ENCODE measurements at places on chromosomes 6 and 20.

GRCh38 chr20:36017048-36017951 is 48.9 kb downstream of the CNBD2 start:
- peak; percentile 71 for DNase-seq

GRCh38 chr20:62097881-62098407 is 24.3 kb upstream of the LSM14B start:
- no peak for DNase-seq

DNA sequence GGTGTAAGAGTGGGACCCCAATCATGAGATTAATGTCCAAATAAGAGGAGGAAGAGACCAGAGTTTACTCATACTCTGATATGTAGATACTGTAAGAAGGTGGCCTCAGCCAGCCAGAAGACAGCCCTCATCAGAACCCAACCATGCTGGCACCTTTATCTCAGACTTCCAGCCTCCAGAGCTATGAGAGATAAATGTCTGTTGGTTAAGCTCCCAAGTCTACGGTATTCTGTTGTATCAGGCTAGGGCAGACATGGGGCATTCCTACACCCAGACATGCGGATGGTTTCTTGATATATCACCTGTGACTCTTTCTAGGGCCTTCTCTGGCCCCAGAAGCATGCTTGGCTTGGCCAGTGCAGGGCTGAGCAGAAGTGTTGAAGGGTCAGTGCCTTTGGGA is 247.4 kb upstream of the RIN2 start:
- no peak for DNase-seq

- DNase-seq, result no peak
Measured at GRCh38 chr20:23399568-23400241, 21.6 kb downstream of the NAPB start.

DNA sequence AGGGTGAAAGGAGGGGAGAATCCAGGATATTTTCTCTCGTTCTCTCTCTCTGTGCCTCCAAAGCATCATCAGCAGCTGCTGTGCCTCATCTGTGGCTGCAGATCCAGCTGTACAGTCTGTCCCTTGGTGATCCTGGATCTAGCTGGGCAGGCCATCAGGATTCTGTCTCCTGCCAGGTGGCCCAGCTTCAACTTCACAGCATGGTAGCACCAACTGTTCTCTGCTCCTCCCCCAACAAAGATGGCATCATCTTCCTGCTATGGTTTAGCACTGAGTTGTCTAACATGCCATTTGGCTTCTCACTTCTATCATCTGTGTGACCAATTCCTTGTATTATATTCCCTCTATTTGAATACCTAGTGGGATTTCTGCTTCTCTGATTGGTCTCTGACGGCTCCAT is 28.6 kb upstream of the ARFGEF2 start:
- DNase-seq, result no peak

DNA sequence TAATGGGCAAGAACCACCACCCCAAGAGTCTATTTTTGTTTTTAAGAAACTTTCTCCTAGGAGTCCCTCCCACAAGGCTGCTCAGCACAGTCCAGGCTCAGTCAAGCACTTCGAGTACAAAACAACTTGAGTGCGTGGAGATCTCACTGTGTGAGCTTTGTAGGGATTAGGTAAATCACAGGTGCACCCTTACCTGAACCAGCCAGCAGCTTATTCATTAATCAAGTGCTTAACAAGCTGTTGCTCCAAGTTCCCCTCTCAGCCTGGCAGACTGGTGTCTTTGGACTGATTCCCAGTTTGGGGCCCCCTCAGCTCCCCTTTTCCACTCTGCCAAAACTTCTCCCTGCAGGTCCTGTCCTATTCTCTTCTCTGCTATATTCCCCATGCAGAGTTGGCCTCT is 133.1 kb downstream of the LY86 start:
- DNase-seq, result no peak

- DNase-seq, result no peak
Measured at GRCh38 chr6:1403851-1404712, 14.7 kb downstream of the FOXF2 start.

DNA sequence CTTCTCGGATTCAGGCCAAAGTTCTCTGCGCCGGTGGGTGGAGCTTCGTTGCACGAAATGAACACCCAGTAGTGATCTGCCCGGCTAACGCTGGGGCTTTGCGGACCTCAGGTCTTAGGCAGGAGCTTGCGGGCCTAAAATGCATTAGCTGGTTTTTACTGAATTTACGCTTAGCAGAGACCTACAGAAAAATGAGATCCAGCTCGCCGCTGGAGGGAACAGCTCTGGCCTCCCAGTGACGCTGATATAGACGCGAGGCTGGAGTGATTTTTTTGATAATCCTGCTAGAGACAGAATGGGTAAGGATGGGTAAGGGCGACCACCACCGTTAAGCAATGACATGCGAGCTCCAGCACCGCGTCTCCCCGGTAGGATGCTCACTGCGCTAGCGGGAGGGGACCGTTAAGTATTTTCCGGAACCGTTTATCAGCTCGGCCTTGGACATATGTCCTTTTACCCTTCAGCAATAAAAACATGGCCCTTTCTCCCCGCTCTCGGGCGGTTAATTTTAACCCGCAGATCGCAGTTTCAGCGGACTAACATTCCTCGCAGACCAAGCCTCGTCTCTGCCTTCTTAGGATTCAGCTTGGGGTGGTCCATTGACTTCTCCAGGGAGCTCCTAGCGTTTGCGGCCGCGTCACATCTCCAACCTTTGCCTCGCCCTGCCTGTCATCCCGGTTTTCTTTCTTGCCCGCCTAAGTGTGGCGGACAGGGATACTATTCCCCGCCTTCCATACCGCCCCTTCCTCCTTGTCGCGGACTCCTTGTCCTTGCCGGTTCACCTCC is 109.3 kb downstream of the GPX5 start:
- DNase-seq, result no peak

- no peak for DNase-seq
Measured at GRCh38 chr6:156933201-156934068, 156.3 kb downstream of the ARID1B start.

DNA sequence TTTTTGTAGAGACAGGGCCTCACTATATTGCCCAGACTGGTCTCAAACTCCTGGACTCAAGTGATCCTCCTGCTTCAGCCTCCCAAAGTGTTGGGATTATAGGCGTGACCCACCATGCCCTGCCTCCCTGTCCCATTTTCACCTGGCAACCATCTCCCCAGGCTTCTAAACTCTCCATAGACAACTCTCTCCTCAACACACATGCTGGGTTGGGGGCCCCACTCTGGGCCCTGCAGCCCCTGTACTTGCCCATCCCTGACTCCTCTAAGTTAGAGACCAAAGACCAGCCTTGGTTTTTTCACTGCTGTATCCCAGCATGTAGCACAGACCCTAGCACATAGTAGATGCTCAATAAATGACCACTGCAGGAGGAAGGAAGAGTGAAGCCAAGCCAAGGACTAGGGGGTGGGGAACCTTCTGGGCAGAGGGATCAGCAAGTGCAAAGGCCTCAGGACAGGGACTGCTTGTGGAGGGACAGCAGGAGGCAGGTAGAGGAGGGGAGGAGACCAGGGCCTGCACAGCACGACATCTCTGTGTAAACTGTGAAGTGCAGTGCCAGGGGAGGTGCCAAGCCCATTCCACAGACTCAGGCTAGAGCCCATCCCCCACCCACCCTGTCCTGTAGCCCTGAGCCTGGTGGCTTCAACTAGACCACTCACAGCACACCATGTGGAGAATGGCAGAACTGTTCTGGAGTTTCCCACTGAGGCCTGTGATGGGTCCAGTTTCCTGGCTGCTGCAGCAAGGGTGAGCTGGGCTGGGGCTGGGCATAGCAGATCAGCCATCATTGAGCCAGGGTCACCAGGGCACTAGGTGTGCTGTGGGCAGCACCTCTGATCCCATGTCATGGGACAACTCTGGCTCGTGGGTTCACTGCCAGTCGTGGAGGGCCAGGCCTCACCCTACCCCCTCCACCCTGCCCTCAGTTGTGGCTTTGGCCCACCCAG is 3.4 kb upstream of the SRC start:
- no peak for DNase-seq

DNA sequence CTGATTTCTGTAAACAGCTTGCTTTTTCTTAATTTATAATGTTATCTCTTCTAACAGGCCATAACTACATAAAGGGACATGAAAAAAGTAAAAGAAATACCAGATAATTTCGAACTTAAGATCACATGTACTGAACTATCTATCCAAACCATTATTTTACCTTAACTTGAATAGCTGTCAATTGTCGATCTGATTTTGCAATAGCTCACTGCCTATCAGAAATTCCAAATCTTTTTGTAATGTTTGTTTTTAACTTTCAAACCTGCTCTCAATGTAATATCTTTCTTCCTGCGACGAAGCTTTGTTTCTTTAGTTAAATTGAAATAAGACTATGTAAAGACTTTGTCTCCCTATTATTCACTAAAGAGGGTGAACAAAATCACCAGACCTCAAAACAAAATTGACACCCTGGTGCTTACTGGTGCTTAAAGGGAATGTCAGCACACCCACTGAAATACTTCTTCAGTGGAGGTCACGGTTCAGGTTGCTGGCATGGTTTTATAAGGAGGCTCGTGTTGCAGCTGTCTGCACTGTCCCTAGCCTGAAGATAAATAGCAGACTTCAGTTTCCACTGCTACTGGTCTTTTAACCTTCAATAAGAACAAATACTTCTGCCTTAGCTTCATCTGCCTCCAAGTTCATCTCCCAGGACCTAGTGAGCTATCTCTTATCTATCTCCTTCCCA is 117.5 kb upstream of the QKI start:
- DNase-seq, result peak; percentile 31

GRCh38 chr6:130099119-130099518 is 80.7 kb downstream of the L3MBTL3 start:
- no peak for DNase-seq

DNA sequence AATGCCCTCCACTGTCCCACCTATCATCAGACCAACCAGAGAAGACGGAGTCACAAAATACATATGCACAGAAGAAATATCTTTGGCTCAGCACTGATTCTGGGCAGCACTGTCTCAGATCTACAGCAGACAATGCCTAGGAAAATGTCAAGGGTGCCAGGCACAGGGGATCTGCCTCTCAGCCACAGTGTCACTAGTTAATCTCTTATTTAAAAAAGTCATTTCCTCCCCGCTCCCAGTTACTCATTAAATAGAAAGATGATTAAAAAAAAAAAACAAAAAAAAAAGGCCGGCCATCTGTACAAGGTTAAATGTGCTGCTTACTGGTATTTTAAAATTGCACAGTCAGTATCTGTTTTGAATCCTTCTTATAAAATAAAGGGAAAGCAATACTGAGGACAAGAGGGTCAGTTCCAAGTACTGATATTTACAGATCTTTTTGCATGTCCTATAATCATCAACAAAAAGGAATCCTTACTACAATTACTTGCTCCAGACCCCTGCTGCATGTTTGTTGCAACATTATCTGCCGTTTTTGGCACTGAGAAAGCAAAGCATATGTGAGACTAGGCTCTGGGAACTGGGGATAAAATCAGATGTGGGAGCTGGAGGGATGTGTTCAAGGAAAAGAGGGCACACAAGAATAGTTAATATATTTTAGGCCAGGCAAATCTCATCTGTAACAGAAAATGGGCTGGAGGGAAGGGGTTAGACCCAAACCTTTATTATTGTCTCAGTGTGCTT is 299.3 kb downstream of the KIF16B start:
- no peak for DNase-seq

DNA sequence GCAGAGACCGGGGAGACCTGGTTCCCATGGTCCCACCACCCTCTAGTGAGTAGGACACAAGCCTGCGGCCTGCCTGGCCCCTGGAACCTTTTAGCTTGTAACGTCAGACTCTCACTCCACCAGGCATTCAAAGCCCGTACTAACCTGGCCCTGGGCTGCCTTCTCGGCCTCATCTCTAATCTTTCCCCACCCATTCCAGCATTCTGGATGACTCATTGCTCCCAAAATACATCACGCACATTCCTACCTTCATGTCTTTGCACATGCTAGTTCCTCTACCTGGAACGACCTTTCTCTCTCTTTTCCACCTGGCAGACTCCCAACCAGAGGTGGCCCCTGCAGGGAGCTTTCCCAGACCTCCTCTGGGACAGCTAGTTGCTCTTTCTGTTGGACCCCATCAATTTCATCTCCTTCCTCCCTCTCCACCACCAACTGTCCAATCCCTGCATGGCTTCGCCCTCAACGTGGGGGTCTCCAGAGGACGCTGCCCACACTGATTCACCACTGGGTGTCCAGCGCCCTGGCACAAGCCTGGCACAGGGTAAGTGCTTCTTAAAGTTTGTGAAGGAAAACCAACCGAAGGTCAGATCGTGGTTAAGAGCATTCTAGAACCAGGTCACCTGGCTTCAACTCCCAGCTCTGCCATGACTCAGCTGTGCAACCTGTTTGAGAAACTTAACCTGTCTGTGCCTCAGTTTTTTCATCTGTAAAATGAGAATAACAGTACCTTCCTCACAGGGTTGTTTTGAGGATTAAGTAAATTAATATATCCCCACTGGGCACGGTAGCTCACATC is 35.2 kb downstream of the JPH2 start:
- DNase-seq, result no peak

- DNase-seq, result no peak
Measured at GRCh38 chr6:67094431-67094946, 1387.5 kb upstream of the EYS start.

- no peak for DNase-seq
Measured at GRCh38 chr6:65955034-65955433, 248.0 kb upstream of the EYS start.

DNA sequence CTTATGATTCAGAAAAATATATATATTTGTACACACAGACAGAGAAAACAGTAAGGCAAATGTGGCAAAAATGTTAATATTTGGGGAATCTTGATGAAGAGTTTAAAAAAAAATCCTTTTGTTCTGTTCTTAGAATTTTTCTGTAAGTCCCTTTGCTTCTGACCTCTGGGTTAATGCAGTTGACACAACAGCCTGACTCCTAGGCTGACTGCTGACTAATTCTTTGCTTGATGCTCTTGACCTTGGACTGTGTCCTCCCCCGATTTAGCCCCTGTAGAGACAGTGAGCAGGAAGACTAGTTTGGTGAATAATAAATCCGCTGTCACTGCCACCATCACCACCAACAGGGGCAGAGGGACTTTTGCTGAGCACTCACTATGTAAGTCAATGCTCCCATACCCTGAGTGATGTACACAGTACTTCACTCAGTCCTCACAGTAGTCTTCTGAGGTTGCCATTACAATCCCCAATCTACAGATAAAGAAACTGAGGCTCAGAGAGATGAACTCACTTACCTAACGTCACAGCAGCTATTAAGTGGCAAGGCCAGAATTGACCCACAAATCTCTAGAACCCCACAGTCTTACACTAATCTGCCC is 71.7 kb downstream of the SNX5 start:
- no peak for DNase-seq

GRCh38 chr6:11705069-11705468 is 73.5 kb downstream of the ADTRP start:
- no peak for DNase-seq

Data from left renal cortex interstitium (tissue), 4 donors.